ENCODE measurements at places on chromosomes 3 and 15.

DNA sequence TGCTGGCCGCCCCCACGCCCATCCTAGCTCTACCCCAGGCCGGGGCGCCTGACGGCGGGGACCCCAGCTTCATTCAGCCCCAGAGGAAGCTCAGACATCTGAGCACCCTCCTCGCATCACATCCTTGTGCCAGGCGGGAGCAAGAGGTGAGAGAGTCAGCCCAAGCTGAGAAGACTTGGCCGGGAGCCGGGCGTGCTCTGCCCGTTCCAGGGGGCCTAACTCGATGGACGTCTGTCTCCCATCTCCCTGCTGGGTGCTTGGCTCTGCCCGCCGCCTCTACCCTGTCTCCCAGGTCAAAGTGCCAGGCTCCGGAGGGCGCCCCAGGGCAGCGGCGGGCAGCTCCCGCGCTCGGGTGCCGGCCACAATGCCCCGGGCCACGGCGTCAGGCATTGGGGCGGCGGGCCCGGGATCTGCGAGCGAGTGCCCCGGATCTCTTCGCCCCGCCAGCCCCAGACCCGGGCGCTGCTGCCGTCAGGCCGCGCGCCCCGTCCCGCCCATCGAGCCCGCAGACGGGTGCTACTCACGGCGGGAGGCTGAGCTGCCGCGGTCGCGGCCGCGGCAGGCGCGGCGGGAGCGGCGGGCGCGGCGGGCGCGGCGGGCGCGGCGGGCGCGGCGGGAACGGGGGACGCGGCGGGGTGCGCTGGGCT, 388 bp downstream of the DAPK2 start:
- ATAC-seq = peak; percentile 29

DNA sequence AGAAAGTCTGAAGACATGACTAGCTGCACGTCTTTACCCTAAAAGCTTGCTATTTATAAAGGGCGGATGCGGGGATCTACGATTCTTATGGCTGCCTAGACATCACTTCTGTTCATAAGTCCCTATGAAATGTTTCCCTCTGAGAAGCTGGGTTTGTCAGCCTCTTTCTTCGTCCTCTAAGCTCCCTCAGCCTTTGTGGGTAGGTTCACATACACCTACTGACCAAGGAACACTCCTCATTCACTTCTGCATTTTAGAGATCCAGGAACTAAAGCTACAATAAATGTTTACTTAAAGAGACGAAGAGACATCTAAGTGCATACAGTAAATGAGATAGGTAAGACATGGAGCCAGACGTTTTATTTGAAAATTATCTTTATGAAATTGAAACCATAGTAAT, 16.7 kb upstream of the RAMAC start:
- no peak for ATAC-seq

DNA sequence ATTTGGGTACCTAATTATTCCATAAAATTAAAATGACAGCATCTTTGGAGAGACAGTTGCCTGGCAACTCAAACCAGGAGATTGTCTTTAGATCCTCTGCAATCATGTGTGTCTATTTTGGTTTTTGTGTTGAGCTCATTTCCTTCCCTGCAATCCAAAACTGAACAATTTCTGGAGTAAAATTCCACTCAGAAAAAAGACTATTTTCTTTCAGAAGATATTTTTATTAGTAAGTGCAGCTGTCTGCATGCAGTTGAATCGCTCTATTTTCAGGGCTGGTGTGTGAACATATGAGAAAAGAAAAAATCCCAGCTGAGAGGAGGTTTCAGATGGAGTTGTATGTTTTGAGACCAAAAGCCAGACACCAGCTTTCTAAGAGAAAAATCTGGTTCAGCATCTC, 41.9 kb upstream of the DYNC1LI1 start:
- no peak for ATAC-seq

- ATAC-seq = no peak
Measured at GRCh38 chr3:128914966-128915645, 35.7 kb downstream of the ACAD9 start.

- ATAC-seq = no peak
Measured at GRCh38 chr3:195172039-195172684, 98.8 kb downstream of the XXYLT1 start.

DNA sequence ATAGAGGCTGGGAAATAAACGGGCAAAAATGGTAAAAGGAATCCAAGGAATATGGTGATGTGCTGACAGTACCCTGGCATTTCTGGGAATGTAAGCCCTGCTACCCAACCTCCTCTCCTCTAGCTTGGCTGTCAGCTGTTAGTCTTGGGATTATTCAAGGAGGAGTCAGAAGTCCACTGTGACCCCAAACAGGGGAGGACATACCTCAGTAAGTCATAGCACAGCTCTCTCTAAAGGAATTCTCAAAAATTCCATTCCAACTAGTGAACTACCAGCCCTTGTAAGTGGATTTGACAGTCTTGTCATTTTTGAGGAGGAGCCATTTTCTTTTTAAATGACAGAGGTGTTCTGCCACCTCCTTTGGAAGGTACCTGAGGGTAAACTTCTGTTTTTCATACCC, 207.5 kb downstream of the PDCD6IP start:
- no peak for ATAC-seq

DNA sequence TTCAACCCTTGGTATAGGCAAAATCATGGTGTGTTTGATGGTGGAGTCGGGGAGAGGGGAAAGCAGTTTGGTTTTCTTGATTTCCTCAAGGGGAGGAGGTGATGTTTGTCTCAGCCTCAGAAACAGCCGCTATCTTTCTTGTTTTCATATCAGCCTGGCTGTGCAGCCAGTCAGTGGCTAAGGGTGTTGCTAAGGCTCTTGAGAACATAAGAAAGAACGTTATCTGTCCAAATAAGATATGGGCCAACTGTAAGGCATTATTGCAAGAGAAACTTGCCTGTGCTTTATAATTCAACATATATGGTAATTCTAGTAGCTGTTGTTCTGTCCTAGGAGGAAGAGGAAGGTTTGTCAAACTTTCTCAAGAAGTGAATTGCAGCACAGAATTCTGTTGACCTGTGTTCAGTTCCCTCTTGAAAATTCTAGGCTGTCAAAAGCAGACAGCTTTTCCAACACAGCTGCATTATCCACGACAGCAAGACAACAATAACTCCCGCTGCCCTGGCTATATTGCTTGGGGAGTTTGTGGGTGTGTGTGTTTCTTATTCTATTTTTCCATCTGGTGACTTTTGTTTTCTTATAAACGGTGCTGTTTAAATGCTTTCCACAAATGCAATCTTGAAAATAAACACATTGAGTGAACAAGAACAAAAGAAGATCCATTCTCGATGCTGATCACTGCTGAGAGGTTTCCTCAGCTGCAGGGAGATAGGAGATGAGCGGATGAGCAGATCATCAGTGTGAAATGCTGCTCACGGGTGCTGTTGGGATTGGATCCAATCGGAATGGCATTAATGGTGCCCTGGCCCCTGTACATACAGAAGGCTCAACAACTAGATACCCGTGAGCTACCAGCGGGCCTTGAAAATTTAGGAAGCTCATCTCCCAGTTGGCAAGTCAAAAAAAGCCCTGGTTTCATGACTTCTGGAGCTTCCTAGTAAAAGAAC, 90.8 kb upstream of the TNFAIP8L3 start:
- no peak for ATAC-seq

GRCh38 chr15:33675246-33675645, 293.1 kb upstream of the CHRM5 start:
- ATAC-seq = no peak

- ATAC-seq = no peak
Measured at GRCh38 chr3:6362406-6362805, 498.5 kb upstream of the GRM7 start.

- no peak for ATAC-seq
Measured at GRCh38 chr3:137010137-137010536, 52.4 kb downstream of the IL20RB start.

- ATAC-seq = no peak
Measured at GRCh38 chr3:11835028-11835639, 11.6 kb downstream of the TAMM41 start.

- ATAC-seq = no peak
Measured at GRCh38 chr3:57729334-57730045, 26.6 kb upstream of the SLMAP start.

GRCh38 chr3:196968233-196969133, at the start of gene PIGZ:
Gene PIGZ, minus strand, starts transcription at chr3:196968833. Its CDS starts 16,802 bp downstream, at chr3:196952031.
- ATAC-seq = peak; percentile 77

- no peak for ATAC-seq
Measured at GRCh38 chr15:55222588-55222987, 25.8 kb upstream of the RSL24D1 start.

Data from activated CD4-positive, CD25-positive, alpha-beta regulatory T cell treated with anti-CD3 and anti-CD28 coated beads, Interleukin-2, amount 50 U/mL, for 24 hours (primary cell).